ELR (cell line): ENCODE measurements at places on chromosomes 1 and 21.

GRCh38 chr1:181092056-181092455, 3.6 kb downstream of the IER5 start:
- DNase-seq = no peak

DNA sequence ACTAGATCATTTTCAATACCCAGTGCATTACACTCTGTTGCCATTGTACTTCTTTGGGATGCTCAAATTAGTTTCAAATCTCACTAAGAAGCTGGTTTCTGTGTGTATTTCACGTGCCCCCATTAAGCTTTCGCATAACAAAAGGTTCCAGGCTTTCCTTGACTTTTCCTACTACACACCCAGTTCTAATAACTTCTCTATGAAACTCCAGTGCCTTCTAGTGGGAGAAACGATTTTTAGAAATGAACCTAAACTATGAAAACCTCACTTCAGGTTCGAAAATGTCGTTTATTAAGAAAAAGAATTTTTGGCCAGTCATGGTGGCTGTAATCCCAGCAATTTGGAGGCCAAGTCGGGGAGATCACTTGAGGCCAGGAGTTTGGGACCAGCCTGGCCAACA, 2.8 kb downstream of the CFHR4 start:
- DNase-seq = peak; percentile 4

DNA sequence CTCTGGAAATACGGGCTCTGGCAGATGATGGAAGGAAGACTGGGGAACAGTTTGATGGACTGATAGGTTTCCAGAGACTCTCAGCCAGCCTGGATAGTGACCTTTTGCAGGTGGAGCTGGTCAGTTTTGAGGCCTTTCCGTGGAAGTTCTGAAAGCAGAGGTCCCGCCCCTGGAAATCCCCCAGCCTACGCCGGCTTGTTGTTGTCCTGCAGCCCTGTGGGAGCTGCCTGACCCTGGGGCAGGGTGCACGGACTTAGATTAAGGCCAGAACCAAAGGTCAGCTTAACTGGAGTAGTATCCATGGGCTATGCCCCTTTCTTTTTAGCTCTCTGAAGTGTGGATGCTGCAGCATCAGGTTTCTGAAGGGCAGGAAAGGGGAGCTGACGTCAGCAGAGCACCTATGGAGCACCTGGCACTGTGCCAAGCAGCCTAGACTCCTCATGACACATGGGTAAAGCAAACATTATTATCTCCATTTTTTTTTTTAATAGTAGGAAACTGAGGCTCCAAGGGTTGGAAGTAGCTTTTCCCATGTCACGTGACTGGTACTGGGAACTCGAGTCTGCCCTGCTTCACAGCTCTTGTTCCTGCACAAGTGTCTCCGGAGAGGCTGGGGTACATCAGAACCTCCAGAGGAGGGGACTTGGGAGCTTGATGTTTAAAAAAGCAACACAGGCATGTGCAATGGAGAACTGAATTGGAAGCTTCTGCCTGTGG, 38.5 kb downstream of the IER5 start:
- peak; percentile 36 for DNase-seq

GRCh38 chr1:167512046-167512654, 6.2 kb downstream of the CD247 start:
- DNase-seq = no peak

DNA sequence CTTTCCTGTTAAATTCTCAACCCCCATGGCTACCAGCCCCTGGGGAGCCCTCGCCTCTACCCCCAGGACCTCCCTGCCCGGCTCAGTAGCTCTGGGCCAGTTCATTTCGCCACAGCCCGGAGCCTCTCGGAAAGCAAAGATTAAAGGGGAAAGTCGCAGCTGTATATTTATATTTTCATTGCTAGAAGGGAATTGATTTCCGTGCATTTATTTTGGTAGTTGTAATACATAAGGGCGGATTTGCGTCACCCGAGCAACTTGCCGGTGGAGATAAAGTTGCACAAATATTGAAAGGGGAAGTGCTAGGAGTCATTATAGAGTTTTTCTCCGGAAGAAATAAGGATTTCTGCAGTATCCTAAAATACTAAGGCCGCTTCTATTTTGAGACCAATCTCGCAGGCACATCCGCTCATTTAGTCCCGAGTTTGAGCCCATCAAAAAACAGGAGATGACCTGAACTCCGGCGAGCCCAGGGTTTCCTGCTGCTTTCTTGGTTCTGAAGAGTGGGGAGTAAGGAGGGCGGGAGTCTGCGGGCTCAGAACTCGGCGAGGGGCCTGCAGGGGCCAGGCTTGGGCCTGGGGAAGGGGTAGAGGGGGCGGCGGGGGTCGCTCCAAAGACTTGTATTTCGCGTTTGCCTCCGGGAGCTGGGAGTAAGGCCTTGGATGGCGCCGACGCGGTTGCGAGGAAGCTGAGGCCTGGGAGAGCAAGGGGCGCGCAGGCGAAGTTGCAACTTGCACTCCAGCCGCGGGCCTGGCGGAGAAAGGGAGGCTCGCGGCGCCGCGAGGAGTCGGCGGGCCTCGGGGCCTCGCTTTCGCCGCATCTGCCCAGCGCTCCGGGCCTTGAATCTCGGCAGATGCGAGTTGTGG, 2.5 kb upstream of the HLX start:
- DNase-seq = no peak

DNA sequence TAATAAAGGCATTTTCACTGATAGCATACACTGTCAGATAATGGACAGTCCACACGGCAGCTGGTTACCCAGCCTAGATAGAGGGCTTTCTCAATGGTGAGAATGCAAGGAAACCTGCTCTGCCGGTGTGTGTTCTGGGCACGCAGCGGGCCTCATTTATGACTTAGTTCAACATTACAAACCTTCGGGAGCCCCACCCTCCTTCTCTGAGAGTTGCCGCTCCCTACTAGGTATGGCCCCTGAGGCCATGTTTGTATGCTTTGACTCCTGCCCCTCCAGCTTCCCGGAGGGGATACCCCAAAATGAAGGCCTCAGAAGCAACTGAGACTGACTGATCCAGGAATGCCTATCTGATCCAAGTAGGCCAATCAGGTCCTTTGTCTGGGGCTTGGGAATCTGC, 17.2 kb upstream of the FABP3 start:
- DNase-seq = no peak

GRCh38 chr1:39184354-39184818, 20.1 kb upstream of the MACF1 start:
- no peak for DNase-seq

DNA sequence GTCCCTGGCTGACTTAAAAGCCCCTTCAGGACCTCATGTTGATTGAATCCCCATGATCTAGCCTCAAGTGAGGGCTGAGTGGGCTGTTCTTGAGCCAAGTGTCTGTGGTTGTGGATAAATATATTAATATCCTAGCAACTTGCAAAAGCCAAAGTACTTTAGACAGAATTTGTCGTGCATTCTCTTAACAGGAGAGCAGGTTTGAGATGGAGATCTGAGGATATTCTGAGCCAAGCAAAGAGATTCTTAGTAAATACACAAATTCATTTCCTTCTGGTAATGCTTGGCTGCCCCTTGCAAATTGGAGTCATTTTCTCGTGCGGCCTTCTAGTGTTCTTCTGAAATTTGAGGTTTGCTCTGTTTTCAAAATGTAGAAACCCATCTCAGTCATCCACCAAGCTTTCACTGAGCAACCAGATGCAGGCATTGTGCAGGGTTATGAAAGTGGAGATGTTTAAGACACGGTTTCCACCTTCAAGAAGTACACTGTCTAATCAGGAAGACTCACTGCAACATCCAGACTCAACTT, 242.1 kb upstream of the JUN start:
- DNase-seq = no peak

GRCh38 chr1:205298191-205298994, 23.2 kb downstream of the NUAK2 start:
- peak; percentile 98 for DNase-seq

DNA sequence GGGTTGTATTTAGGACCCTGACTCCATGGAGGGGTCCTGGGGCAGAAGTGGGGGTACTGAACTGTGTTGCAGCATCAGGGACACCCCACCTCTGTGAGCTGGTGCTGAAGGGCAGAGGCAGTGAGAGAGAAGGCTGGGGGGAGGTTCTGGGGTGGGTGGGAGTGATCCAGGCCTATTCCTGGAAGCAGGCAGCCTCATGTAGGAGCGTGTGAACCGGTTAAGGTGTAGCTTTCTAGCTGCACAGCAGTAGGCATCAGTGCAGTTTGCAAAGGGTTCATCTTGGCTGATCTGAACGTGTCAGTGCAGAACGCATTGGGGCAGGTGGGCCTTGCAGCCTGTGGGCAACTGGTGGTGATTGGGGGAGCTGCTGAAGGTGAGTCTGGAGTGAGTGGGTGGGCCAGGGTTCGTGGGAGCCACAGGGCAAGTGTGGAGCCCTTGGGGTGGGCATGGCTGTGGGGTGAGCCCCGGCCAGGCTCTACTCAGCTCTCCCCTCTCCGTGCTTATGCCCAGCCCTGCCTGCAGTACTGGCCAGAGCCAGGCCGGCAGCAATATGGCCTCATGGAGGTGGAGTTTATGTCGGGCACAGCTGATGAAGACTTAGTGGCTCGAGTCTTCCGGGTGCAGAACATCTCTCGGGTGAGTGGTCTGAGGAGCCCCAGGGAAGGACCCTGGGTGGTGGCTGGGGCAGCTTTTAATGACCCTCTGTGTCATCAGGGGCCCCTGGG, 86.7 kb downstream of the PTPRU start:
- no peak for DNase-seq

GRCh38 chr1:41499591-41499990, 15.1 kb upstream of the EDN2 start:
- DNase-seq = no peak

DNA sequence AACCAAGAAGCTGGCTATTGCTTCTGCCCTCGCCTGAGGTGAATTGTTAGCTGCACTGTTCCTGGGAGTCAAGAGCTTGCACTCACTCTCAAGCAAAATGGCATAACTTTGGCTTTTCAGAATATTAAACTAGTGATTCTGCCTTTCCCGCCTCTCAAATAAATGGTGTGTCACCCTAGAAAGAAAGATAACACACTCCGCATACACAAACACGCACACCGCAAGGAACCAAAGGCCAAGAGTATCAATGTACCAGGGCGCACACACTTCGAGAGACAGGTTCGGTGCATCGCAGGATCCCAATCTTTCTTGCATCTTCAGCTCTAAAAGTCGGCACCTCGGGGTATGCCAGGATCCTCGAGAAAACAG, 470 bp upstream of the RTCA start:
- peak; percentile 52 for DNase-seq

GRCh38 chr1:4397196-4397595, 257.2 kb upstream of the AJAP1 start:
- DNase-seq = no peak

DNA sequence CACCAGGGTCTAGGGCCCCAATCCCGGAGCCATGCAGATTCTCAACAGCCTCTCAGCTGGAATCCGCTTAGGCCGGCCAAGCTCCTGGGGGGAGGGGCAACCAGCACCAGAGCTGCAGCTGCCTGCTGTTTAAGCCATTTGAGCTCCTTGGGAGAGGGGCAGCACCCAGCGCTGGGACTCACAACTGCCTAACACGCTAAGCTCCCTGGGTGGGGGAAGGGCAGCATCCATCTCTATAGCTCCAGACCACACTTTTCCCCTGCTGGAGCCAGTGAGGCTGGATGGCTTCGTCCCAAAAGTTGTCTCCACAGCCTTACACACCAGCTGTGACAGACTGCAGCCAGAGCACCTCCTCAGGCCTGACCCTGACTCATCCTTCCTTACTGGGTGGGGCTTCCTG, 6.9 kb upstream of the PTGFR start:
- peak; percentile 64 for DNase-seq

DNA sequence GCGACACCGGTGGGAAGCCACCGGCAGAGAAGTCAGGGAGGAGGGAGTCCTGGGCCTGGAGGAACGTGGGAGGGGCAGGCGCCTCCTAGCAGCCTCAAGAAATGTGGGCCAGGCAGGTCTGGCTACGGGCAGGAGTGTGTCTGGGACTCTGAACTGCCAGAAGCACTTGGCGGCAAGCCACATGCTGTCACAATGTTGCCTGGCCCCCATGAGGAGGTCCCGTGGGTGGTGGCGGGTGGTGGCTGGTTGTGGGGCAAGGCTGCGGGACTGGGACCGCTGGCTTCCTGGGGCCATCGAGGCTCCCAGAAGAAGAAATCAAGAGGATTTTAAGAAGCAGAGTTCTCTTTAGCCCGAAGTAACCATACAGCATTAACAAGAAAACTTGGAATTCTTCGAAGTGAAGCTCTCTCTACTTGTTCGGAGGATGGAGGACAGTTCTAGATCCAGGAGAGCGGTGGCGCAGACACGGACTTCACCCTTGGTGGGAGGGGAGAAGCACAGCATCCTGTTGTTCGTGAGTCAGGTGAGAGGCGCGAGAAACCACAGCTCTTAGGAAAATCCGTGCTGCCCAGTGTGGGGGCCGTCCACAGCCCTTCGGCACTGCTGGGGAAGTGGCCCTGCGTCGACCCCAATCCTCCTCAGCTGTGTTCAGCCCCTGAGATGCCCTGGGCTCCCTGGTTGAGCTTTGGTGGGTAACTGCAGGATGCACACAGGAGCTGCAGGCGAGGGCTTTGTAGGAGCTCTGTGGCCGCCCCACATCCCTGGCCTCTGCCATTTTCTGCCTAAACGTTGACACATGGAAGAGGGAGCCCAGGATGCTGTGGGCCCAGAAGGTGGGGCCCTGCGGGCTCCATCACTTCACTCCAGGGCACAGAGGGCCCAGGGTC, 12.4 kb downstream of the SKI start:
- no peak for DNase-seq

- DNase-seq = no peak
These were observed 84.1 kb downstream of the EVA1C start for GRCh38 chr21:32496568-32496967.

DNA sequence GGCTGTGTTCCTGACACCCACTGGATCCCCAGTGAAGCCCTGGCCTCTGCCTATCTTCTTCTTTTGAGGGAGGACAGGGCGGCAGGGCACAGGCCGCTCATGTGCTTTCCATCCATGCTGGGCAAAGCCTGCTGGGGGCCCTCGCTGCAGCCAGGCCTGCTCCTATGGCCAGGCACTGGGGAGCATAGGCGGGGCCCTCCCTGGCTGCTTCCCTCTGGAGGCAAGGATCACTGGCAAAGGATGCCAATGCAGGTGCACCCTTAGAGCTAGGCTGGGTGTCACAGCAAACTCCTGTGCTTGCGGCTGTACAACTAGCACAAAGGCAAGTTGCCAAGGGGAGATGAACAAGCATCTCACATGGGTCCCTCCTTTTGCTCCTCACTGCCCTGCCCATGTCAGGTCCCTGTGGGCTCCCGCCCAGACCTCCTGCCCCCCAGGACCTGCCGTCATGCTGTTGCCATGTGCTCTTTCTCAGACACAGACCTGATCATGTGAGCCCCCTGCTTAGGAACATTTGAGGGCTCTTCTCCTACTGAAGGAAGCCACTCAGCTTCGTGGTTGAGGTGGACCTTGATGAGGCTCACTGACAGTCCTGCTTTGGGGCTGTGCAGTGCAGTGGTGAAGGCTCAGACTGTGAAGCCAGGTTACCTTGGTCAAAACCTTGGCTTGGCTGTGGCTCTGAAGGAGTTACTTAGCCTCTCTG, 393.6 kb downstream of the PTPRU start:
- no peak for DNase-seq

GRCh38 chr1:111597426-111597825, 22.2 kb upstream of the RAP1A start:
- DNase-seq = no peak

DNA sequence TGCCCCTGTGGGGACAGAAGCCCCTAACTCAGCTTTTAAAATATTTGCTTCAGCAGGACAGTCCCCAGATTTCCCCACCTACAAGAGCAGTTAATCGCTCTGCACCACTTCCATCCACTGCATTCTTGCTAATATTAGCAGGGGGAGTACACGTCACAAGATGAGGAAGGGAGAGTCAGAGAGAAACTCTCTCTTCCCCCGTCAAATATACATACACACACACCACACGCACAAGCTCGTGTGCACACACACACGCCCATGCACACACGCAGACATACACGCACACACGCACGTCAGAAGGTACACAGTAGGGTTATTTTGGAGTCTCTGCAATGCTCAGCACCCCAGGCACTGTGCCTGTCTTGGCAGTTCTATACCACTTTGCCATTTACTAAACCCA, 2.1 kb downstream of the CLCA1 start:
- DNase-seq = no peak
